ENCODE measurements at places on chromosomes 6 and 20. TPM values are rescaled to one million over a fixed set of nuclear protein-coding genes. Genes with fewer than 3 reads are reported as not detected.

ZBP1 gene
- total RNA-seq, result 0.62 TPM

DCDC2 gene
- total RNA-seq, result not detected

FOXF2 gene
- total RNA-seq, result not detected

PANK2 gene
- 45.4 TPM for total RNA-seq

DLL1 gene
- total RNA-seq, result 0.17 TPM

DNA sequence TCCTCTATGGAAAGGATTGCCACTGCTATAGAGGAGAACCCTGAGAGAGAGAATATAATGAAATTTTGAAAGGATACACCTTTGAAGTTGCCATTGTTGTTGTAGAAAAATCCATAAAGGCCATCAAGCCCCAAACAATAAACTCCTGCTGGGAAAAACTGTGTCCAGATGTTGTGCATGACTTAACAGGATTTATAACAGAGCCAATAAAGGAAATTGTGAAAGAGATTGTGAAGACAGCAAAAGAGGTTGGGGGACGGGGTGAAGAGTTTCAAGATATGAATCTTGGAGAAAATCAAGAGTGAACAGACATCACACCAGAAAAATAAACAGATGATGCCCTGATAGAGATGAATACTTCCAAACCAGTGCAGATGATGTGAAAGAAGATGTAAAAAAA, 396.4 kb downstream of the BCKDHB start:
- H3K4me3 ChIP-seq, result no peak overlapping the region
- no peak overlapping the region for H3K27ac ChIP-seq
- no peaks in the 10 kb centered on the region for H3K36me3 ChIP-seq
- DNase-seq, result no peak
- peaks cover 3% of the 10 kb centered on the region for H3K27me3 ChIP-seq
- no peaks in the 10 kb centered on the region for H3K4me1 ChIP-seq

- H3K27me3 ChIP-seq, result no peaks in the 10 kb centered on the region
- DNase-seq, result no peak
- no peak overlapping the region for H3K27ac ChIP-seq
Measured at GRCh38 chr6:33319939-33320314, 2.4 kb upstream of the ZBTB22 start.

GRCh38 chr6:18445228-18445627, 58.1 kb downstream of the RNF144B start:
- no peak for DNase-seq
- no peaks in the 10 kb centered on the region for H3K36me3 ChIP-seq
- H3K27ac ChIP-seq, result no peak overlapping the region
- no peaks in the 10 kb centered on the region for H3K4me1 ChIP-seq
- H3K27me3 ChIP-seq, result no peaks in the 10 kb centered on the region

- no peak for DNase-seq
- no peaks in the 10 kb centered on the region for H3K27me3 ChIP-seq
- no peak overlapping the region for H3K4me3 ChIP-seq
- H3K36me3 ChIP-seq, result no peaks in the 10 kb centered on the region
- H3K27ac ChIP-seq, result no peak overlapping the region
Measured at GRCh38 chr6:23529902-23530301, 596.1 kb upstream of the NRSN1 start.

- no peaks in the 10 kb centered on the region for H3K36me3 ChIP-seq
- H3K4me1 ChIP-seq, result no peaks in the 10 kb centered on the region
- DNase-seq, result no peak
Measured at GRCh38 chr6:147870506-147871110, 362.1 kb downstream of the SAMD5 start.

DNA sequence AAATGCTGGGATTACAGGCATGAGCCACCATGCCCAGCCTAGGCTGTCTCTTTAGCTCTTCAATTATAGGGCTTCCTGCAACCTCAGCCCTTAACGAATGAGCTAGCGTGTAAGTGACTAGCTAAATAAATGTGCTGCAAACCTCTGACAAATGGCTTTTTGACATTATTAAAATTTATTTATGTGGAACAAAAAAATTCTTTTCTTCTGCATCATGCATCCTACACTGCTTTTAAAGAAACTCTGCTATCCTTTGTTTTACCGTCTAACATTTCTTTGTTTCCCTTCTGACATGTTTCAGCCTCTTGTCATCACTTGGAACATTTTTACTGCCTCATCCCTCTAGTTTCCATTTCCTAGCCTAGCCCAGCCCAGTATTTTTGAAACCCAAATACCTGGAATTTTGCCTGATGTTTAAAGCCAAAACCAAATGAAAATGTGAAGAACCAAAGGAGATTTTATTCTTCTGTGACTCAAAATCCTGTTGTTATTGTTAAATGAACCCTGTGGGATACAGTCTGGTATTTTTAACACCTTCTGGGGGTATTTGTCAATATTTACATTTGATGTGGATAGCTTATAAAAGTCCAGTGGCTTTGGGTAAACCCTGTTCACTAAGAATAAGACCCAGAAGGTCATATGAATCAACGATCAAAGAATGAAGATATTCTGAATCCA, 9.5 kb downstream of the NT5E start:
- peaks cover 84% of the 10 kb centered on the region for H3K4me1 ChIP-seq
- no peak for DNase-seq
- H3K27me3 ChIP-seq, result no peaks in the 10 kb centered on the region
- peaks cover 22% of the 10 kb centered on the region for H3K36me3 ChIP-seq

DNA sequence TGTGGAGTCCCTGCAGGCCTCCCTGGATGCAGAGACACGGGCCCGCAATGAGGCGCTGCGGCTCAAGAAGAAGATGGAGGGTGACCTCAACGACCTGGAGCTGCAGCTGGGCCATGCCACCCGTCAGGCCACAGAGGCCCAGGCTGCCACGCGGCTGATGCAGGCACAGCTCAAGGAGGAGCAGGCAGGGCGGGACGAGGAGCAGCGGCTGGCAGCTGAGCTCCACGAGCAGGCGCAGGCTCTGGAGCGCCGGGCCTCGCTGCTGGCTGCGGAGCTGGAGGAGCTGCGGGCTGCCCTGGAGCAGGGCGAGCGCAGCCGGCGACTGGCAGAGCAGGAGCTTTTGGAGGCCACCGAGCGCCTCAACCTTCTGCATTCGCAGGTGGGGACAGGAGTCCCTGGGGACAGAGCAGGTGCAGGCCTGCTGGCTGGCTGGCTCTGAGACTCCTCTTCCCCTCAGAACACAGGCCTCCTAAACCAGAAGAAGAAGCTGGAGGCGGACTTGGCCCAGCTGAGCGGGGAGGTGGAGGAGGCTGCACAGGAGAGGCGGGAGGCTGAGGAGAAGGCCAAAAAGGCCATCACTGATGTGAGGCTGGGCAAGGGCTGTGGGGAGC, 44.7 kb downstream of the MYH7B start:
- no peaks in the 10 kb centered on the region for H3K27me3 ChIP-seq
- no peak overlapping the region for H3K4me3 ChIP-seq
- DNase-seq, result no peak
- peaks cover 50% of the 10 kb centered on the region for H3K36me3 ChIP-seq

DNA sequence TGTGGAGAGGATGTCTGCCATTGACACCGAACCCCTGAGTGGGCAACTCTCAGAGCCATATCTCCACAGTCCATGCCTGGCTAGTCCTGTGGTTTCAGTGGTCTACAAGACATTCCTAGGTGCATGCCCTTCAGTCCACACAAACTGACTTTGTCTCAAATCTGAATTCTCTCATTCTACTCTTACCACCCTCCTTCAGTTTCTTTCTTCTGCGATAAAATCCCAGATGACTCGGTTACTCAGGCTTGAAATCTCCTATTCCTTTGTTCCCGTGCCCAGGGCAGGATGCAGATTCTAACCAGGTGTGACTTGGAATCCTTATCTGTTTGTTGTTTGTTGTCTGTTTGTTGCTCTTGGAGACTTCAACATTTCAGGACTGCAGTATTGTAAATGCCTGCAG, 9.3 kb downstream of the CDS2 start:
- no peak for DNase-seq
- no peak overlapping the region for H3K27ac ChIP-seq
- peaks cover 15% of the 10 kb centered on the region for H3K4me1 ChIP-seq
- H3K27me3 ChIP-seq, result no peaks in the 10 kb centered on the region
- H3K4me3 ChIP-seq, result no peak overlapping the region
- peaks cover 10% of the 10 kb centered on the region for H3K36me3 ChIP-seq

DNA sequence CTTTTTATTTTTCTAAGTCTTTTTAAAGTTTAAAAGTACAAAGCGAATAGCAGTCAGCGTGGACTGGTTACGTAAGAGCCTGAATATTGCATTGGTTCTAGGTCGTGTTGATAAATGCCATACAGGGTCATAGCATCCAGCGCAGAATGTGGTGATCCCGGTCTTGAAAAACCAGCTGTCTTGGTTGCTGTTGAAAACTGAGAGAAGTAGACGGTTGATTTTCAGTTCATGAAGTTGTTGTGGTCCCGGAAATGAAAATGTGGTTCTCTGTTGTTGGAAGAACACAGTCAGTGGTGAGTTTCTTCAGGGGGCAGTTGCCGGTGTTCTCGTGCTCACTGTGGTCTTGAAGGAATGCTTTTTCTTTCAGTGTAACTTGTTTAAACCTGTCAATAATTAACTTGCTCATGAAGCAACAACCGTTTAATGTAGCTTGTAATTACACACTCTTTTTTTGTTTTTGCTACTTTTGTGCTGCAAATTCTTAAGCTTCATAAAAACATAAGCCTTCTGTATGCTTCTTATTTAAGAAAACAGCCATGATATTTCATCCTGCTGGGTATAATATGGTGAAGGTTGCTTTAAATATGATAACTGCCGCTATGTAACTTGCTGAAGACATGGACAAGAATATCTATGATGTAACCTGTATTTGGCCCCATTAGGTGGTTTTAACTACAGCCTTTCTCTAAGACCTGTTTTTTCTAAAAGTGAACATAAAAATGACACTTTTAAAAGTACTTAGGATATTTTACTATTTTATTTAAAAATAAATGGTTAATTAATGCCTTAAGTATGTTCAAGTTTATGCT, 64.8 kb upstream of the KIF25 start:
- DNase-seq, result peak; percentile 16
- no peaks in the 10 kb centered on the region for H3K36me3 ChIP-seq
- H3K27ac ChIP-seq, result no peak overlapping the region
- no peak overlapping the region for H3K4me3 ChIP-seq
- no peaks in the 10 kb centered on the region for H3K4me1 ChIP-seq
- peaks cover 4% of the 10 kb centered on the region for H3K27me3 ChIP-seq

DNA sequence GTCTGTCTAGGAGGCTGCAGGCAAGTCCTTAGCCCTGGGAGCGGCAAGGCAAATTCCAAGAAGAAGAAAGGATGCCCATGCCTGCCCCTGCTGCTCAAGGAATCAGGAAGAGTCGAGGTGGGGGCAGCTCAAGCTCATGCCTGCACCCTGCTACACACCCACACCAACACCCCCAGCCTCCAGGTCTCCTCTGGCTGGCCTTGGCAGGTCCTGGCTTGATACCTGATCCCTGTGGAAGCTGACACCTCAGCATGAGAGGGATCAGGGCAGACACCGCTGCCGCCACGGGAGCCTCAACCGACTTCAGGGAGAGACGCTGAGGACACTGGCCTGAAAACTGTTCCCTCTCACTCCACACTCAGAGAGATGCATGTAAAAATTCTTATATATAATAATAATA, 35.5 kb upstream of the MAFB start:
- H3K36me3 ChIP-seq, result no peaks in the 10 kb centered on the region
- no peak overlapping the region for H3K4me3 ChIP-seq
- no peak overlapping the region for H3K27ac ChIP-seq
- H3K4me1 ChIP-seq, result no peaks in the 10 kb centered on the region
- peaks cover 10% of the 10 kb centered on the region for H3K27me3 ChIP-seq
- no peak for DNase-seq

- no peaks in the 10 kb centered on the region for H3K4me1 ChIP-seq
- H3K27ac ChIP-seq, result no peak overlapping the region
- H3K4me3 ChIP-seq, result no peak overlapping the region
- no peak for DNase-seq
- H3K36me3 ChIP-seq, result no peaks in the 10 kb centered on the region
- peaks cover 17% of the 10 kb centered on the region for H3K27me3 ChIP-seq
Measured at GRCh38 chr20:33148040-33148439, 19.9 kb upstream of the BPIFA2 start.

GRCh38 chr6:36897609-36898008, 11.9 kb downstream of the C6orf89 start:
- H3K4me1 ChIP-seq, result peaks cover 7% of the 10 kb centered on the region
- no peaks in the 10 kb centered on the region for H3K27me3 ChIP-seq
- peaks cover 41% of the 10 kb centered on the region for H3K36me3 ChIP-seq
- no peak overlapping the region for H3K4me3 ChIP-seq

- DNase-seq, result no peak
- H3K27ac ChIP-seq, result no peak overlapping the region
- H3K36me3 ChIP-seq, result peaks cover 10% of the 10 kb centered on the region
- H3K4me1 ChIP-seq, result peaks cover 3% of the 10 kb centered on the region
- H3K4me3 ChIP-seq, result no peak overlapping the region
- no peaks in the 10 kb centered on the region for H3K27me3 ChIP-seq
Measured at GRCh38 chr6:97214671-97215070, 68.3 kb downstream of the MMS22L start.

GRCh38 chr6:3209114-3210023, 18.1 kb downstream of the TUBB2B start:
- H3K4me1 ChIP-seq, result peaks cover 25% of the 10 kb centered on the region
- peak; percentile 70 for DNase-seq
- H3K27ac ChIP-seq, result peak overlapping the region; percentile 94
- peaks cover 2% of the 10 kb centered on the region for H3K36me3 ChIP-seq
- H3K27me3 ChIP-seq, result peaks cover 26% of the 10 kb centered on the region

- no peak overlapping the region for H3K4me3 ChIP-seq
- no peaks in the 10 kb centered on the region for H3K4me1 ChIP-seq
- no peak overlapping the region for H3K27ac ChIP-seq
- H3K27me3 ChIP-seq, result no peaks in the 10 kb centered on the region
- no peak for DNase-seq
Measured at GRCh38 chr6:1867197-1867596, 257.5 kb downstream of the FOXC1 start.

DNA sequence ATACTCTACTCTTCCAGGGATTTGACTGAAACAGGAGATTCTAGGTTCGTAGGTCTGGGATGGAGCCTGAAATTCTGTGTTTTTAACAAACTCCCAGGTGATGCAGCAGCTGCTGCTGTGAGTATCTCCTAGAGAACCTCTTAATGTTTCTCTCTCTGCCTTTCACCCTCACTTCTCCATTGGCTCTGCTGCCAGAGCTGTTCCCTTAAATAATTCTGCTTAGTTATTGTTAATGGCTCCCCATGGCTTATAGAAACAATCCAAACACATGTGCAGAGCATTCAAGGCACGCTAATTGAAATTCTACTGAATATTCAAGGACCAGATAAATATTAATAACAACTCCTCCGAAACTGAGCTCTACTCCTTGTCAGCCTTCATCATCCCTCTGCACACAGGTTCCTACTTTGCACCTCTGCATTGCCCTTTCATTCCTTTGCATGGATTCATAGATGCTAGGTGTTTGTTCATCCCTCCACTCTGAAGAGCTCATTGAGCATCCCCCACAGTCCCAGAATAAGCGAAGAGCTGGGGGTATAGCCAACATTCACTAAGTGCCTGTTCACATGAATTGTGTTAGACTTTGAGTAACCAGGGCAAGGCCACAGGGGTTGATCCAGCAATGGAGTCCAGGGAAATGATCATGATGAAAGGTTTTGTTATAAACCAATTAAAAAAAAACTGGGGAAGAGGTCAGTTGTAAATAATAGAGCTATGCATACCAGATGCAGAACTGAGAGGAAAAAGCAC, 488.4 kb upstream of the JAG1 start:
- no peaks in the 10 kb centered on the region for H3K27me3 ChIP-seq
- H3K4me3 ChIP-seq, result no peak overlapping the region
- H3K36me3 ChIP-seq, result no peaks in the 10 kb centered on the region
- H3K27ac ChIP-seq, result no peak overlapping the region
- no peak for DNase-seq

Measured in activated CD4-positive, alpha-beta T cell treated with anti-CD3 and anti-CD28 coated beads, Interleukin-2, amount 10 ng/mL, durations not matched to agents 24 days and 14 days (primary cell).